ENCODE measurements at places on chromosomes 2 and 18.

DNA sequence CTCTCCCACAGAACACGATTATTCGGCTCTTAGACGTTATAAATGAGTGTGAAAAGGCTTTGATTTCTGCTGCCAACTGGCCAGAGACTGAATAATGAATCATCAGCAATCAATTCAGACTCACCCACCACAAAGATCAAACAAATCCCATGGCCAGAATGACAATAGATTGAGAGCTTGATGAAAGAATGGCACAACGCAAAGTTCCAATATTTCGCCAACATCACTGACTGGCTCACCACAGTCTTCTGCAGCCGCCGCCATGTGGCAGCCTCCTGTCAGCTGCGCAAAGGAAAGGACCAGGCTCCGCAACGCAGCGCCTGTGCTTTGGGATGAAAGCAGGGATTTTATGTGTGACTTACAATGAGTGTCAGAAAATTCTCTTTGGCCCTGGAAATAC is 104.4 kb upstream of the SOX11 start:
- DNase-seq = no peak

DNA sequence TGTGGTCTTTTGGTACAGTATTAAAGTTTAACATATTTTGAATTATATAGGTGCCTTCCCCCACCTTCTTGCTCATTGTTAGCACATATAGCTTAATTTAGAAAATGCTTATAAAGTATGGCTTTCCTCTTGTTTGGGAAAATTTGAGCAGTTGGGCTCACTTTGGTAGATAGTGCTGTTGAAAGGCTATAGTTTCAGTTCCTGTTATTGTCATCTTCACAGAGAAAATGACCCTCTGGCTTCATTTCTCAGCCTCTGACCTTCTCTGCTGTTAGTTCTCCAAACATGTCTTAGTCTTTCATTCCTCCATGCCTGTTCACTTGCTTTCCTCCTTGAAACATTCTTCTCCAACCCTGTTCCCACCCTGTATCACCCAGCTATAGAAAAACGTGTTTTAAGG is 200.6 kb downstream of the WDR7 start:
- DNase-seq = no peak

DNA sequence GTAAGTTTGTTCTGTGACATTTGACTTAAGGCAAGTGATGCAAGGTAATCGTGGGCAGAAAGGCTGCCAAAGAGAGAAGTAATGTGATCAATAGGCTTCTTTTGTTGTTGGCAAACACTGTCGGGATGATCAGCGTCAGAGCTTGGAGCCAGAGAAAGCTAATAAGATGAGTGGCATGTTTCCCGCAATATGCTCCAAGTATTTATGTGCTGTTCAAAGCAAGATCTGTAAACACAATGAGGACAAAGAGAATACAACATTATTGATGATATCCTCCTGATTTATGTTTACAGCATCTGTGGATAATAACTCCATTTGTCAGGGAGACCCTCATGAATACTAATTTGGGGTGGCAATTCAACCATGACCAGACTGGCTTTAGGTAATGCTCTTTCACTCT is 603.3 kb downstream of the TDRD15 start:
- no peak for DNase-seq

DNA sequence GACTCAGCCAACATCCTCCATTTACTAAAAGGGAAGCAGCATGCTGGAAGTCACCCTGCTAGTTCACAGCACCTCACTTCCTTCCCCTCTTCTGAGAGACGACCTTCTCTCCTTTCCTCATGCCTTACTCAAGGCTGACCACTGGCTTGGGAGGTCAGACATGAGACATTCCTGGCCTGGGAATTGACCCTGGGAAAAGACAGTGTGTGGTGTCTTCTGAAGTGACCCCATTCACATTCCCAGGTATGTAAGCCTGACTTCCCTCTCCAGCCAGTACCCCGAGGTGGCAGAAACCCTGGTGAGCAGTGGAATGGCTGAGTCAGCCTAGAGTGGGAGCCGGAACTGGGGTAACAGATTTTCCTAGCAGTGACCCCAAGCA is 92.4 kb downstream of the PLB1 start:
- DNase-seq = no peak

DNA sequence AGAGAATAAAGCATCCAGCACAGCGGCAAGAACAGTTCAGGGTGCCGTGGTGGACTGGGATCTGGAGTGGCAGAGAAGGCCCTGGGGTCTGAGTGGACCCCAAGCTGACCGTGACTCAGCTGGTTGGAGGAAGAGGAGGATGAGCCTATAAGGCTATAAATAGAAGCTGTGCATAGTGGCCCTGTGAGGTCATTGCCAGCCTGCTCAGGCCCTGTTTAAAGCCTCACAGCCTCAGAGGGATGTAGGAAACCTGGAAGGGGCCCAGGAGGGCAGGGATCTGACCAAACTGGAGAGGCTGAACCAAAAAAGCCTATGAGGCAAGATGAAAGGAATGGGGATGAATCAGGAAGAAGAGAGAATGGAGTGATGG is 11.3 kb upstream of the DES start:
- no peak for DNase-seq

GRCh38 chr18:79387214-79387613 is 8.5 kb upstream of the NFATC1 start:
- no peak for DNase-seq

GRCh38 chr2:2799151-2799697 is 468.1 kb upstream of the MYT1L start:
- no peak for DNase-seq

DNA sequence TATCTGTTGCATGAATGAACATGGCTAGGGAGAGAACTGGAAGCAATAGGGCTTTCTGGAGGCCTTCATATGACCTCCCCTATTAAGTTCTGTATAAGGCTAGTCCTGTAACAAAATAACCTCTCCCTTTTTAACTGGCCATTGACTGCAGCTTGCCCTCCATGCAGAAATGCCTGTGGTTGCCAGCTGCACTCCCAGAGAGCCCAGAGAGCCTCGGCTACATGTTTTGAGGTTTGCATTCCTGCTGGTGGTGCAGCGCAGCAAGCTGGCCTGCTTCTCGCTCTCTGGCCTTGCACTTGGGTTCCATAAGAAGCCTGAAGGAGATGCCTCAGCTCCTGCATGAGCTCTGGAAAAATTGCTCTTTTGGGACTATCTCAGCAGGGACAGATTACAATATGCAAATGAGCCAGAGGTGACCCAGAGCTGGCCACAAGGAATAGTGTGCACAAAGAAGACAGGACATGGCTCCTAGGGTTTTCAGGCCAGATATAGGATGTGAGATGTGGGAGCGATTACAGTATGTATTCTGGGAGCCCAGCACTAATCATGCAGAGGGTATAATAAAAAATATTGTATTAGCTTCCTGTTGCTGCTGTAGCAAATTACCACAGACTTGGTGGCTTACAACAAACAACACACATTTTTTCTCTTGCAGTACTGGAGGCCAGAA is 186.7 kb downstream of the INSIG2 start:
- DNase-seq = no peak

GRCh38 chr2:110980339-110981062 is 140.2 kb upstream of the BCL2L11 start:
- no peak for DNase-seq

DNA sequence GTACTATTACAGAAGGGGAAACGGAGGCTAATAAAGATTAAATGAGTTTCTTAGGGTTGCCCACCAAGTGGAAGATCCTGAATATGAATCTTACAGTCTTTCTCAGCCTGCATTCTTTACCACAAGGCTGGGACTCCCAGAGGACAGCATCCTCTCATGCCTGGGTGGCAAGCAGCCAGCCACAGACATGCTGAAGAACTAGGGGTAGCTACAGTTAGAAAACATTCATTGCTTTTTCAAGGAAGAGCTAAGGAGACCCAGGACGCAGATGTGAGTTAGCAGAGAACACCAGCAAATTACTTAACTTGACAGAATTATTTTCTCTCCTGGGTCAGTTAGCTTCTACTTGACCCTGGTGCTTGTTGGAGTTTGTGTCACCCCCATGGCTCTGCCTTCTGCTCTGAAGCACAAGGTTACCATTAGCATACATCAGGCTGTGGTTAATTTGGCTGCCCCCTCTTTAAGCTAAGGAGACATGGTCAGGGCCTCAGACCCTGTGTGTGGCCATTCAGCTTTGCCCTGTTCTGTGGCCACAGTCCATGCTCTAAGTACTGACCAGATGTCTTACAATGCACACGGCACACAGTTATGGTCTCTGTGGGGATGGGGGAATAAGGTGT is 132.3 kb upstream of the TNP1 start:
- DNase-seq = no peak

GRCh38 chr2:144096531-144096930 is 423.4 kb downstream of the ZEB2 start:
- DNase-seq = no peak

GRCh38 chr2:239443666-239444567 is 43.1 kb upstream of the HDAC4 start:
- DNase-seq = no peak
